ENCODE measurements at places on chromosomes 11 and 22.

GRCh38 chr22:27726686-27727449 lies 74.7 kb downstream of the MN1 start:
- peak; percentile 63 for DNase-seq

- no peak for DNase-seq
Observed at GRCh38 chr11:120329556-120329955, 4.5 kb downstream of the TLCD5 start.

DNA sequence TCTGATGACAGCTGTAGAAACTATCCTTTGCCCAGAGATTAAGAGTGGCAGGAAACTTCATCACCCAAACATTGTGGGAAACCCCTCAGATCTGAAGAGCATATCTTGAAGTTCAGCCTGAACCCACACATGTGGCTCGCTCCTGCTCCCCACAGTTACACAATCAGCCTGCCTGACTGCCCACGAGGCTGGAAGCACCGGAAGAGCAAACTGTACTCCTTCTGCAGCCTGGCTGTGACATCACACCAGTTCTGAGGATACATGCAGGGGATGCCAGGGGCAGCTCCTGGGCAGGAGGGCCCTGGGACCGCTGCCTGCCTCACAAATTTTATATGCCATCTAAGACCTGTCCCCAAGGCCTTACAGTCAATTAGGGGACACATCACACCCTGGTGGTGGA lies 444.4 kb downstream of the BUD13 start:
- DNase-seq = no peak

DNA sequence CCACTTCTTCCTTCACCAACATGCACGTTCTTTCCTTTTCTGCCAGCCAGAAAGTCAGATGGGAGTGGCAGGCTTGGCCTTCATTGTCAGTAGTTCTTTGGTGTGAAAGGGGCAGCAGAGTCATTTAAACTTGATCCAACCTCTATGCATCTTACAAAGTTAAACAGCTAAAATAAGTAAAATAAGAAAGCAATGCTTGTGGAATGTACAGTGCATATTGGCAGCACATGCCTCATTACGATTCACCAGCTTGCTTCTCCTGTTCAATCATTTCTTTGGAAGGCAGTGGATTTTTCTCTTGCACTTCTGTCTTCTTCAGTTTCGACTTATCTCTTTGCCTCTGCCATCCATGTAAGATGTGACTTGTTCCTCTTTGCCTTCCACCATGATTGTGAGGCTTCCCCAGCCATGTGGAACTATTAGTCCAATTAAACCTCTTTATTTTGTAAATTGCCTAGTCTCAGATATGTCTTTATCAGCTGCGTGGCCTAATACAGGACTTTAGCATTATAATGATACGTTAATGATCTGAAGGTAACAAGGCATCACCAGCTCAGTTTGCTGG lies 14.8 kb downstream of the LGALS12 start:
- no peak for DNase-seq

DNA sequence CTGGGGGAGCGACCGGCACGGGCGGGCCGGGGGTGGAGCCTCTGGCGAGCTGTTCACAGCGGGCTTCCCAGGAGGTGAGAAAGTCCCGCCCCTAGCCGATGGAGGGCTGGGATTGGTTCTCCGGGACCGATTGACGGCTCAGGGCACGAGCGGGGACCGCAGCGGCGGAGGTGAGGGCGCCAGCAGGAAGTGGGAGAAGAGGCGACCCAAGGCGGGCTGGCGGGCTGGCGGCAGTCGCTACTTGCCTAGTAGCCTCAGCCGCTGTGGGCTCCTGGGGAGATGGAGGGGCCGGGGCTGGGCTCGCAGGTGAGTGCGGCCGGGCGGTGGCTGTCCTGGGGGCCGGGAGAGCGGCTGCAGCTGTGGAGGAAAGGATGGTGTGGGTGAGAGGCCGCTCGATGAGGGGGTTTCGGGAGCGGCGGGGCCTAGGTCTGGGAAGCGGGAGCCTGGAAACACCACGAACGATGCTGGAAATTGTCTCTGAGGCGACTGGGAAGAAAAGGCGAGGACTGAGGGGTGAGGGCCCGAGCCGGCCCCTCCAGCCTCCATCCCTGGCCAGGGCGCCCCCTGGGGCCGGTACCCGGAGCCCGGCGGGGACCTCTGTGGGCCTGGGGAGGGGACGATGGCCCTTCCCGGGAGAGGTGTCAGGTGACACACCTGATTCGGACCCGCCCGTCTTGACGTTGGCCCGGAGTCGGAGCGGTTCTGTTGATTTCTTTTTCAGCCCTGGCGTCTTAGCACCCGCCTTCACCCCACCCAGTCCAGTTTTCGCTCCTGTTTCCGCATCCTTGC lies at the start of gene ZDHHC13:
ZDHHC13 (plus strand) TSS at position 198 of the 789 bp plus-strand sequence; CDS start at position 280, 82 bp downstream.
- DNase-seq = peak; percentile 73

DNA sequence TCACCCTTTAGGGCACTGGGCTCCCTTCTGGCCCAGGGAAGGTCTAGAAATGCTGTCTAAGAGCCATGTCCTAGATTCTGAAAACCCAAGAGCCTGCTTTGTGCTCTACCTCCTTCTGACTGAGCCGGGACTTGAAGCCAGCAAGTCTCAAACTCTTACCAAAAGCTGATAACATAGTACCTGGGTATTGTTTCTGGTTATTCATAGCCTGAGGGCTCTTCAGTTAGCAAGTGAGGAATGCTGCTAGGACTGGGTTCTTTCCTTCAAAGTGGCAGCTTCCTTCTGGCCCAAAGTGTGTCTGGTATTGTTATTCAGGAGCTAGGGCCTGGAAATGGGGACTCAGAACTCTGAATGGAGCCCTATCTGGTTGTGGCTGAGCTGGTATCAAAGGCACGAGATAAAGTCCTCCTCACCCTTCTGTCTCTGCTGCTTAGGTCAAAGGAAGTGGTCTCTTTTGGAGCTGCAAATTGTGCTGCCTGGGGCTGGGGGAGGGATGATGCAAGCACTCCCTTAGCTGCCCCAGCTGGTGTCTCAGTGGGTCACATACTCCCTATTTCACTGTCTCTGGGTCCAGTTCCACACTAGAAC lies 696.0 kb upstream of the CCDC179 start:
- no peak for DNase-seq

GRCh38 chr22:45036154-45036553 lies 26.3 kb upstream of the PHF21B start:
- DNase-seq = no peak

DNA sequence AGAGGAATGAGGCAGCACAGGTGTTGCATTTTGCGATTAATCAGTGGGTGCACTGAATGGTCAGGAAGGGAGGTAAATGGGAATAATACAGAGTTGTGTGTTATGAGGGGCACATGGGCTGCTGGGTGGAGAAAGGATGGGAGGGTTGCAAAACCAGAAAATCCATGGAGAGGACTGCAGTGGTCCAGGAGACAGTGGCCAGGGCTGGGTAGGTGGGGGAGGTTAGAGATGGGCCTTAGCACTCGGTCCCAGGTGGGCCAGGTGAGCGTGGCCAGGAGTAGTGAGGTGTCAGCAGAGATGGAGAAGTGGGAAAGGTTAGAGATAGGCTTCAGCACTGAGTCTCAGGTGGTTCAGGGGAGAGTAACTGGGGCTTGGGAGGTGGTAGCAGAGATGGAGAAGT lies 399.1 kb upstream of the LARGE1 start:
- DNase-seq = no peak

DNA sequence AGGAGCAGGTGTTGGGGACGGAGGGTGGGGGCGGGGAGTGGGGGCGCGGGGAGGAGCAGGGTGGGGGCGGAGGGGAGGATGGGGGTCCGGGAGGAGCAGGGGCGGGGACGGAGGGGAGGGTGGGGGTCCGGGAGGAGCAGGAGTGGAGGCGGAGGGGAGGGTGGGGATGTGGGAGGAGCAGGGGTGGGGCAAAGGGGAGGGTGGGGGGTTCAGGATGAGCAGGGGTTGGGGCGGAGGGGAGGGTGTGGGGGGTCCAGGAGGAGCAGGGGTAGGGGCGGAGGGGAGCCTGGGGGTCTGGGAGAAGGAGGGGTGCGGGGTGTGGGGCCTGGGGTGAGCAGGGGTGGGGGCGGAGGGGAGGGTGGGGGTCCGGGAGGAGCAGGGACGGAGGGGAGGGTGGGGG lies 17.1 kb downstream of the CRELD2 start:
- no peak for DNase-seq

- no peak for DNase-seq
Observed at GRCh38 chr11:19628018-19628417, 84.6 kb upstream of the NAV2 start.

DNA sequence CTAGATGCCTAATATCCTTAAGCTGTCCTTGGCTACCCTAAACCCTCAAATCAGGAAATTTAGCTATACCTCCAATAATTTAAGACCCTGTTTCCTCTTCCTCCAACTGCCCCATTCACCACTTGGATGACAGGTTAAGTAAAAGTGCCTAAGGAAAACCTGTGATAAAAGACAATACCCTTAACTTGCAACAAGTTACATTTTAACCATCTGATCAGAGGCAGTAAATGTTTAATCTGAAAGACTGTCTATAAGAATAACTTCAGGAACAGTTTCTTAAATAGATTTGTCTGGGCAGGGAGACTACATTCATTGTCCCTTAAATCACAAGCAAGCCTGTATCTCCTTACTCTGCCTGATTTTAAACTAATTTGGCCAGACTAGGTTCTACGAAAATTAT lies 129.1 kb downstream of the APOL5 start:
- DNase-seq = no peak

DNA sequence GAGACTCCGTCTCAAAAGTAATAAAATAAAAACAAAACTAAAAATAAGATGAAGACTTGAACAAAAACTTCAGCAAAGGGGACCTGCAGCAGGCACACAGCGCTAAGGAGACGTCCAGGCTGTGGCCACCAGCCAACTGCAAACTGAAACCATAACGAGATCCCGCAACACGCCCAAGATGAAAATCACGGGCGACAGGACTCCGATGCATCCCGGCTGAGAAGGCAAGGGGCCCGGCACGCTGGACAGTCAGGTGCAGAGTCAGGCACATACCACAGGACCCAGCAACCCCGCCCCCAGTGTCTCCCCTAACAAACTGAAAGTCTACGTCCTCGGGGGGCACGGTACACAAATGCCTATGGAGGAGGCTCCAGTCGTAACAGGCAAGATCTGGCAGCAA lies 9.2 kb downstream of the HRAS start:
- no peak for DNase-seq

GRCh38 chr11:112630496-112630895 lies 330.7 kb upstream of the NCAM1 start:
- no peak for DNase-seq

Data from RCC 7860 (cell line).